ENCODE measurements at places on chromosomes 4 and X. TPM values are rescaled to one million over a fixed set of nuclear protein-coding genes. Genes with fewer than 3 reads are reported as not detected.

The ATOH1 gene
- polyA plus RNA-seq: not detected

DNA sequence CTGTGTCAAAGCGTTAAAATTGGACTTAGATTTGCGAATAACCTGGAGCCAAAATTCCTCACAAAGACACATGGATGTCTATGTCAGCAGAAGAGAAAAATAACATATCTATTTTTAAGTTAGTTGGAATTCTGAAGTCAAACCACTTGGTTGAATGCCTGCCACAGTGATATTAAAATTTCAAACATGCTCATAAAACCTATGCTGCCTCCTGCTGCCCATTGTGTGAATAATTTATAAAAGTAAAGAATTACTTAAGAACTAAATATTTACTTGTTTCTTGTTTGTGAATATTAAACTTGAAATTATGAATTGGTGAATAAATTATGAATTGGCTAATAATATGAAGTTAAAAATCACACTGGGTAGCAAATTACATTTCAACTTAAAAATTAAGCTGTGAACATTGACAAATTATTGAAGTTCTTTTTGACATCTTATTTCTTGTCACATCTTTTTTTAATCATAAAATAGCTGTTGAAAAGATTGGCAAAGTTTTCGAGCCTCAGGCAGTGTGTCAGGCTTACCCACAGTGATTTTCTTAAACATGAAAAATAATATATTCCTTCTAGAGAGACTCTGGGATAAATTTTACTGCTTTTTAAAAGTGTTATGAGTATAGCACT lies 35.4 kb downstream of the FABP2 start:
- DNase-seq: peak; percentile 27

GRCh38 chr4:172978848-172979247 lies 189.8 kb upstream of the GALNT7 start:
- DNase-seq: no peak

The USP51 gene
- 6.6 TPM for polyA plus RNA-seq

DNA sequence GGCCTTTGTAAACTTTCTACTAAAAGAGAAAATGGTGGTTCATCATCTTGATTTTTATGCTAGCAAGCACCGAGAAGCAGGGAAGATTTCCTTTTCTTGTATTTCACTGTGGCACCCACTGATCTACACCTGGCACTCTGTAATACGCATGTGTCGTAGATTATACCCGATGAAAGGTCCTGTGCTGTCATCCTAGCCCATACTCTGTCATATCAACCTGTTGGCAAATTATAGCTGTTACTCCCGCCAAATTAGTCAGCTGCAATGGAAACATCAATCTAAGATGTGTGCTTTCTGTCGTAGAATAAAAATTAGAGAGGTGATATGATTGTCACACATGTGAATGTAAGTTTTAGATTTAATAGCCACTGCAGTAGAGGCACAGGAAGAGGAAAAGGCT lies 263.4 kb upstream of the PITX2 start:
- DNase-seq: no peak

DNA sequence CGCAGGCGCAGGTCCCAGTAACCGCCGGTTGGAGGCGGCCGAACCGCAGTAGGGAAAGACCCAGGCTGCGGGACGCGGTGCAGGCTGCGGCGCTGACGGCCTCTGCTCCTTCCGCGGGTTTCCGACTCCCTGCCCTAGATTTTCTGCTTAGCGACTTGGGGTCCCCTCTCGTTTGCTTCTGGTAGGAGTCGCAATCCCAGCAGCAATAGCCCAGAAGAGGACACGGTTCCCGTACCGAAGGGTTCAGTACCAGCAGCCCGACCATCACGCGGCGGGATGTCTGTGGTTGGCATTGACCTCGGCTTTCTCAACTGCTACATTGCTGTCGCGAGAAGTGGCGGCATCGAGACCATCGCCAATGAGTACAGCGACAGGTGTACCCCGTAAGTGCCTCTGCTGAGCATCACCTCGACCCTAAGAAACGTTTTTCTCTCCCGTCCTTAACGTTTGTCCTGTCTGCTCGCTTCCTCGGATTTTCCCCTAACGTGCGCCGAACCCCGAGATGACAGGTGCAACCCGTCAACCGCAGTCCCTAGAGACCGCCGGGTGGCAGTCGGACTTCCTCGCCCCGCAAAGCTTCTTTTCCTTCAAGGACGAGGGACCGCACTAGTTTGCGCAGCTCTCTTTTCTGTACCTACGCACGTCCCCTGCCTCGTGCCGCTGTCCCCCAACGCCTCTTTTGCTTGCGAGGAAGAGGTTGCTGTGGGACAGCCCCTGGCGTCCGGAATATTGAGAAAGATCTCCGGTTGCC lies at the start of gene HSPA4L:
TSS of gene HSPA4L (plus strand) at position 48 of the 751 bp plus-strand sequence. CDS start at position 277, 229 bp downstream.
- peak; percentile 88 for DNase-seq

The PPA2 gene
- 82.2 TPM for polyA plus RNA-seq

- DNase-seq: no peak
Measured at GRCh38 chrX:2508648-2509335, 8.0 kb upstream of the DHRSX start.

GRCh38 chr4:8437281-8437680 lies 3.2 kb downstream of the ACOX3 start:
- DNase-seq: no peak

The TCEAL3 gene
- 24.7 TPM for polyA plus RNA-seq

All from right lung (tissue), 10 donors.